ENCODE measurements at places on chromosomes 5 and 9. TPM values are rescaled to one million over a fixed set of nuclear protein-coding genes. Genes with fewer than 3 reads are reported as not detected.
A peak's percentile ranks its signal among the peaks of the same experiment; 100 is the strongest.

Gene PCDHB6
- total RNA-seq = 2.1 TPM

Gene TLR4
- total RNA-seq = 0.06 TPM

Gene GABRA1
- total RNA-seq = not detected

Gene SCGB3A1
- total RNA-seq = not detected

Gene C9orf57
- not detected for total RNA-seq

Gene PDE6A
- total RNA-seq = not detected

Gene PTPN3
- 2.2 TPM for total RNA-seq

Gene IL5
- not detected for total RNA-seq

Gene SLC25A48
- 1.8 TPM for total RNA-seq

Gene CAMK2A
- total RNA-seq = 34.6 TPM

Gene GAPVD1
- total RNA-seq = 39.3 TPM

Gene OBP2B
- total RNA-seq = not detected

Gene CDH9
- total RNA-seq = not detected

Gene ANKH
- total RNA-seq = 48.1 TPM

Gene DCANP1
- total RNA-seq = not detected

DNA sequence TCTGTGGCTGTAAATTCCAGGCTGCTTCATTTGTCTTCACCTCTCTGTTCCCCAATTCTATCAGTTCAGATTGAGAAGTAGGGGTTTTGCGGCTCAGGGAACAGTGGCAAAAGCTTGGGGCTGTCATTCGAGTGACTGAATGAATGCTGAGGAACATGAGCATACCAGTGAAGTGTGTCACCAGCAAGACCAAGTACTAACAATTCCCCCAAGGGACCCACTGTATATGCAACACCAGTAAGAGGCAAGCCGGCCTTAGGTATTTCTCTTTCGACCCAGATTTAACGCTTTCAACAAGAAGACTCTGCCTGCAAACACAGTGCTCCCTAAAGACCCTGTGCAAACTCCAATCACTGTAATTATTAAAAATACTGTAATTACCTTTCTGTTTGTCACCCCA lies 25.8 kb downstream of the KLHL3 start:
- H3K4me1 ChIP-seq = no peaks in the 10 kb centered on the region
- H3K27me3 ChIP-seq = no peaks in the 10 kb centered on the region
- no peak overlapping the region for H3K27ac ChIP-seq
- DNase-seq = no peak
- H3K36me3 ChIP-seq = peaks cover 7% of the 10 kb centered on the region
- H3K4me3 ChIP-seq = no peak overlapping the region

DNA sequence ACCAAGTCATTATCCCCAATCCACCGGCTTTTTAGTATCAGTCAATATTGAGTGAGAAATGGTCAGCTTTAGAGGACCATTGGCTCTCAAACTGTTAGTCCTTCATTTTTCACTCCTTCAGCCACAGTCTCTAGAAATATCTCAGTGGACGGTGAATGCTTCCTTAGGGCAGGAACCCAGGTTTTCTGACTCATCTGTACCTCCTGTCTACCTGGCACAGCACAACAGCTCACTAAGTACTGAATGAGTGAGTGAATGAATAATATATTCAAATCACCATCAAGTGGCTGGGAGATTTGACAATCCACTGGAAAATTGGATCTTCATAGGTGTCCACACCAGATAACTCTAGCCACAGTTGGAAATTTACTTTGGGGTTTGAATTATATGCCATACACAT lies 609.5 kb upstream of the CLINT1 start:
- H3K4me3 ChIP-seq = no peak overlapping the region
- no peaks in the 10 kb centered on the region for H3K4me1 ChIP-seq
- DNase-seq = no peak
- no peaks in the 10 kb centered on the region for H3K36me3 ChIP-seq
- H3K27me3 ChIP-seq = no peaks in the 10 kb centered on the region

DNA sequence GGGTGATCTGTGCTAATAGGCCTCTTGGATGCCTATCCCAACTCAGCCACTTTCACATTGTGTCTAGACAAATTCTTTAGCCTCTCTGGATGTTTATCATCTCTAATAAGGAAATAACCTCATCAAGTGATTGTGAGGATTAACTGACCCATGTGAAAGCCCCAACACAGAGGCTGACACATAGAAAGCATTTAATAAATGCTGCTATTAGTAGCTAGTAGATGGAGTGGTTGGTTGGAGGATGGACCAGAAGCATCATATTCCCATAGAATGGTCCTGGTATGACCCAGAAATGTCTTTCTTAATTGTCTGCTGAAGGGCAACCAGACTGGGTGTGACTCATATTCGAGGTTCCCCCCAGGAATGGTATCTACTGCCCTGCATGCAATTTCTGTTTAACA lies 124.4 kb downstream of the PIK3R1 start:
- no peak overlapping the region for H3K4me3 ChIP-seq
- DNase-seq = no peak
- no peak overlapping the region for H3K27ac ChIP-seq
- H3K36me3 ChIP-seq = no peaks in the 10 kb centered on the region

GRCh38 chr9:90998573-90998972 lies 197.0 kb downstream of the SYK start:
- DNase-seq = peak; percentile 18
- H3K27ac ChIP-seq = no peak overlapping the region
- no peaks in the 10 kb centered on the region for H3K4me1 ChIP-seq
- H3K27me3 ChIP-seq = no peaks in the 10 kb centered on the region

DNA sequence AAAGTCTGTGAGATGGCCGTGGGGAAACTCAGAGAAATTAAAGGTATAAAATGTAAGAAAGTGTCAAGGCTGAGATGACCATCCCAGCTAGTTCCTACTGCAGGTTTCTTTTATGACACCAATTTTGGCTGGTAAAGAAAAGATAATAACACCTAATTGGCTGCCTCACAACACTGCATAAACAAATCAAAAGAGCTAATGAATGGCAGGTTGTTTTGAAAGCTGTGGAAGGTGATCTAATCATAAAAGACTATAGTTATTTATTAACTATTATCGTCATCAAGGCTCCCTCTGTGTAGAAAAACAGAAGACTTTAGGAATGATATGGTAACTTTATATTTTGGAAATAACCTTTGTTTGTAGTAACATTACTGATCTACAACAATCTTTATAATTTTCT lies 3.5 kb upstream of the SPINK5 start:
- H3K27ac ChIP-seq = no peak overlapping the region
- no peaks in the 10 kb centered on the region for H3K36me3 ChIP-seq
- H3K4me1 ChIP-seq = no peaks in the 10 kb centered on the region
- no peaks in the 10 kb centered on the region for H3K27me3 ChIP-seq

GRCh38 chr5:10251405-10251804 lies 1.3 kb downstream of the CCT5 start:
- H3K27me3 ChIP-seq = no peaks in the 10 kb centered on the region
- H3K4me3 ChIP-seq = peak overlapping the region; percentile 86
- H3K36me3 ChIP-seq = peaks cover 20% of the 10 kb centered on the region
- no peak overlapping the region for H3K27ac ChIP-seq
- DNase-seq = no peak

- H3K4me3 ChIP-seq = no peak overlapping the region
- no peaks in the 10 kb centered on the region for H3K4me1 ChIP-seq
- H3K36me3 ChIP-seq = no peaks in the 10 kb centered on the region
- no peak for DNase-seq
- no peak overlapping the region for H3K27ac ChIP-seq
Observed at GRCh38 chr9:65430221-65430620, 145.2 kb upstream of the FOXD4L5 start.

DNA sequence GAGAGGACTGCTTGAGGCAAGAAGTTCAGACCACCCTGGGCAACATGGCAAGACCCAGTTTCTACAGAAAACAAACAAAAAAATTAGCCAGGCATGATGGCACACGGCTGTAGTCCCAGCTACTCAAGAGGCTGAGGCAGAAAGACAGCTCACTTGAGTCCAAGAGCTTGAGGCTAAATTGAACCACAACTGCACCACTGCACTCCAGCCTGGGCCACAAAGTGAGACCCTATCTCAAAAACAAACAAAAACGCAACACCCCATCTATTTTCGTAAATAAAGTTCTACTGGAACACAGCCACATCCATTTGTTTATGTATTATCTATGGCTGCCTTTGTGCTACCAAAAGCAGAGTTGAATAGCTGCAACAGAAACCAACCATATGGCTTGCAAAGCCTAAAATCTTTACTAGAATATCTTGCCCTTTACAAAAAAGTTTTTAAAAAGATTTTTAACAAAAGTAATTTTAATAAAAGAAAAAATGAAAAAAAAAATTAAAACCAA lies 67.5 kb downstream of the SETX start:
- H3K4me3 ChIP-seq = no peak overlapping the region
- H3K27ac ChIP-seq = peak overlapping the region; percentile 95
- H3K36me3 ChIP-seq = peaks cover 24% of the 10 kb centered on the region
- no peaks in the 10 kb centered on the region for H3K27me3 ChIP-seq
- no peak for DNase-seq
- peaks cover 47% of the 10 kb centered on the region for H3K4me1 ChIP-seq

GRCh38 chr9:127825319-127826051 lies 22.8 kb downstream of the FPGS start:
- no peak overlapping the region for H3K4me3 ChIP-seq
- peak; percentile 85 for DNase-seq
- no peaks in the 10 kb centered on the region for H3K36me3 ChIP-seq
- H3K27ac ChIP-seq = no peak overlapping the region
- no peaks in the 10 kb centered on the region for H3K27me3 ChIP-seq

DNA sequence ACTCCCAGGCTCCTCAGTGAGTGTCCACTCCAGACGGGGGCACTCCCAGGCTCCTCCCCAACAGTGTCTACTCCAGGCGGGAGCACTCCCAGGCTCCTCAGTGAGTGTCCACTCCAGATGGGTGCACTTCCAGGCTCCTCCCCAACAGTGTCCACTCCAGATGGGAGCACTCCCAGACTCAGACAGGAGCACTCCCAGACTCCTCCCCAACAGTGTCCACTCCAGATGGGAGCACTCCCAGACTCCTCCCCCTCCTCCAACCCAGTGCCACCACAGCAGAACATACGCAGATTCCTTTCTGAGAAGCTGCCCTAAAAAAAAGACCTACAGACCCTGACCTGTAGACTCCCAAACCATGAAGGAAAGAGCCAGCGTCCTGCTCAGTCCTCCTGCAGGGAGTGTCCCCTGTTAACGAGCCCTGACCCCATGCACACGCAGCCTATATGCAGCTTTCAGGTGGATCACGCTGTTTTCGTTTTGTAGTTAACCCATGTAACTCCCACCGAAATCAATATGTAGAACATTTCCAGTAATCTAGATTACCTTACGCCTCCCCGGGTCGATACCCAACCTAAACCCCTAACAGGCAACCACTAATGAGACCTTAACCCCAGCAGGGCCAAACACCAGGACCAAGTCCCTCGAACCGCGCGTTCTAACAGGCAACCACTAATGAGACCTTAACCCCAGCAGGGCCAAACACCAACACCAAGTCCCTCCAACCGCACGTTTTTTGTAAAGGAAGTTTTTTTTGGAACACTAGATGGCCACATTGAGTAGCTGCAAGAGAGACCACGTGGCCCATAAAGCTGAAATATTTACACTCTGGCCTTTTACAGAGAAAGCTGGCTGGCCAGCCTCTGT lies 15.7 kb downstream of the PNPLA7 start:
- no peaks in the 10 kb centered on the region for H3K27me3 ChIP-seq
- peak; percentile 72 for DNase-seq
- peak overlapping the region; percentile 61 for H3K27ac ChIP-seq
- H3K4me1 ChIP-seq = peaks cover 3% of the 10 kb centered on the region
- H3K36me3 ChIP-seq = no peaks in the 10 kb centered on the region

DNA sequence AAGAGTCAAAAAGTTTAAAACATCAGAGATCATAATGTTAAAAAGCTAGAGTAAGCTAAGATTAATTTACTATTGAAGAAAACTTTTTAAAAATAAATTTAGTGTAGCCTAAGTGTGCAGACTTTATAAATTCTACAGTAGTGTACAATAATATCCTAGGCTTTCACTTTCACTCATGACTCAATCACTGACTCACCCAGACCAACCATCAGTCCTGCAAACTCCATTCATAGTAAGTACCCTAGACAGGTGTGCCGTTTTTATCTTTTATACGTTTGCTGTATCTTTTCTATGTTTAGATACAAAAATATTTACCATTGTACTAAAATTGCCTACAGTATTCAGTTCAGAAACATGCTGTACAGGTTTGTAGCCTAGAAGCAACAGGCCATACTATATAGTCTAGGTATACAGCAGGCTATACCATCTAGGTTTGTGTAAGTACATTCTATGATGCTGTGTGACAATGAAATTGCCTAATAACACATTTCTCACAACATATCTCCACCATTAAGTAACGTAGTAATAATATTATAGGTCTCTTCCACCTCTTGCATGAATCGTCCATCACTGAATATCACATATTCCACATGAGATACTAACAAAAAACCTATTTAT lies 59.2 kb downstream of the MEGF9 start:
- no peaks in the 10 kb centered on the region for H3K36me3 ChIP-seq
- DNase-seq = no peak
- H3K4me3 ChIP-seq = no peak overlapping the region
- H3K27ac ChIP-seq = no peak overlapping the region
- H3K27me3 ChIP-seq = no peaks in the 10 kb centered on the region

DNA sequence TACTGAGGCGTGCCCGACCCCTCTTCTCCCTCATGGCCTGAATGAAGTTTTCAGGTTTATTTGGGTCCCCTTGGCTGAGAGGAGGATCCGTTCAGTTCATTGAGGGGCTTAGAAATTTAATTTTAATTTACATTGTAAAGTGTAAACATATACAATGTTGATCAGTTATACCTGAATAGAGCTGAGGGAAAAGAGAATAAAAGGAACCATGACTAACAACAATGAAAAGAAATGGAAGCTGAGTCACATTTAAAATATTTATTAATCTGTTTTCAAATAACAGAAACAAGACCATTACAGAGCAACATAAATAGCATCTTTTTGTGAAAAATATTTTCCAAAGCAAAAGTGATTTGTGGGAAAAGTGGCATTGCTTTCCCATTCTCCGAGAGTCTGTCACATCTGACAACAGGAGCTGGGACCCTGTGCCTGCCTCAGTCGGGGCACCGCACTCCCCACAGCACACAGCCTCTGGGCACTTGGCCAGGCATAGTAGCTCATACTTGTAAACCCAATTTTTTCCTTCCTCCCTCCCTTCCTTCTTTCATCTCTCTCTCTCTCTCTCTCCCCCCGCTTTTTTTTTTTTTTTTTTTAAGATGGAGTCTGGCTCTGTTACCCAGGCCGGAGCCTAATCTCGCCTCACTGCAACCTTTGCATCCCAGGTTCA lies 28.7 kb downstream of the PROP1 start:
- H3K27ac ChIP-seq = no peak overlapping the region
- H3K4me1 ChIP-seq = no peaks in the 10 kb centered on the region
- H3K27me3 ChIP-seq = no peaks in the 10 kb centered on the region
- no peaks in the 10 kb centered on the region for H3K36me3 ChIP-seq
- H3K4me3 ChIP-seq = no peak overlapping the region

- no peak overlapping the region for H3K4me3 ChIP-seq
- H3K27ac ChIP-seq = no peak overlapping the region
- no peaks in the 10 kb centered on the region for H3K27me3 ChIP-seq
- no peak for DNase-seq
- H3K4me1 ChIP-seq = no peaks in the 10 kb centered on the region
Observed at GRCh38 chr9:79858508-79858907, 286.7 kb downstream of the TLE4 start.
